GM13976 (cell line): ENCODE measurements at places on chromosomes 3 and 15.

DNA sequence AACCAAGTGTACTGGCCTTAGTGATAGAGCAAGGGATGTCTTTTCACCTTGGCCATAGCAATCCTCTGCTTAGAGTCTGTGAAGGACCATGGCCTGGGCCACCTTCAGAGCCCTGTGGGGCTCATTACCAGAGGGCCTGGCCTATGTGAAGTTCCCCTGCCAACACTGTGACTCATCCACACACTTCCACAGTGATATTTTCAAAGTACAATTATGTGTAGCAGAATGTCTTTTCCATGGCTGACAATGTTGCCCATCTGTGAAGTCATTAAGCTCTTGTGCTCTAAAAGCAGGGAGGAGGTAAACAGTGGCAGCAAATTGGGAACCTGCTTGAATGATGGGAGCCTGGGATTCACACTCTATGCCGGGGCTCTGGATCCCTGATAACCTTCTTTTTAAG is 12.2 kb upstream of the CACNA1D start:
- DNase-seq = no peak

DNA sequence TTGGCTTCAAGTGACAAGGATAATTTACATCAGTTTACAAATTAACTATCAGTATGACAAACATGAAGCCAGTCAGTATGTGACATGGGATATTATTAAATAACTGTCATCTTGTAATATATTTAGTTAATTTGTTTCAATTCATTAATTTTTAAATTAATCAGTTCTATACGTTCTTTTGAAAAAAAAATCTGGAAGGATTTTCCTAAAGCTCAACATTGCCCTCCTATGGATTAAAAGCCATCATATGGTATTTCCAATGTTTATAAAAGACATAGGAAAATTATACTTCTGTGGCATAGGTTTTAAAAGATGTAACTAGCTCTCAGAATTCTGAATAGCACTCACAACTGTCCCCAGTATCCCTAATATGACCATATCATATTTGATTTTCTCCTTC is 134.4 kb downstream of the PLOD2 start:
- DNase-seq = no peak

DNA sequence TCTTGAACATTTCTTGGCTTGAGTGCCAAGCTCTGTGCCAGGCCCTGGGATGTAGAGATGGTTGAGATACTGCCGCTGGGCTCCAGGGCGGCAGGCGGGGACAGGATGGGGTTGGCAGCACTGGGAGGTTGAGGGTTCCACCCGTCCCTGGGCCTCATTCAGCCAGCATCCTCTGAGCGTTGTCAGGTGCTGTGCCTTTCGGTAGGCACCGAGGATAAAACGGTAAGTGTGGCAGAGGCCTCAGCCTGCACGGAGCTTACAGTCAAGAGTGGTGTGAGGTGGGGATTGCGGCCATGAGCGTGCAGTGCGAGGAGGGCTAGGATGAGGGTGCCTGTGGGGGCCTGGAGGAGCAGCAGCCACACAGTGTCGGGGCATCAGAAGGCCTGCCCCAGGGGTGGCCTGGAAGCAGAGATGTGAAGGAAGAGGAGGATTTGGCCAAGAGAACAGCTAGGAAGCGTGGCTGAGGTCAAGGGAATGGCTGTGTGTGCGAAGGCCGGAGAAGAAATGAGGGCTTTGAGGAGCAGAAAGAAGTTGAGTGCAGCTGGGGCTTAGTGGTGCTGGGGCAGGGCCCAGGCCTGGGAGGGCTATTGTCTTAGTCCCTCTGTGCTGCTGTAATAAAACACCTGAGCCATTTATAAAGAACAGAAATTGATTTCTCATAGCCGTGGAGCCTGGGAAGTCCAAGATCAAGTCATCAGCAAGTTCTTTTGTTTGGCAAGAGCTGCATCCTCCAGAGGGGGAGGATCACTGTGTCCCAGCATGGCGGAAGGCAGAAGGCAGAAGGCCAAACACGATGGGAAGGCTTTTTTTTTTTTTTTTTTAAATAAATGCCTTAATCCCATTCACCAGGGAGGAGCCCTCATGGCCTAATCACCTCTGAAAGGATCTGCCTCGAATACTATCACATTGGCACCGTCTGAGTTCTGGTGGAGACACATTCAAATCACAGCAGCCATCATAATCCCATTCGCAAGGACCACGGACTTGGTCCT is 22.7 kb downstream of the CORO2B start:
- DNase-seq = no peak

DNA sequence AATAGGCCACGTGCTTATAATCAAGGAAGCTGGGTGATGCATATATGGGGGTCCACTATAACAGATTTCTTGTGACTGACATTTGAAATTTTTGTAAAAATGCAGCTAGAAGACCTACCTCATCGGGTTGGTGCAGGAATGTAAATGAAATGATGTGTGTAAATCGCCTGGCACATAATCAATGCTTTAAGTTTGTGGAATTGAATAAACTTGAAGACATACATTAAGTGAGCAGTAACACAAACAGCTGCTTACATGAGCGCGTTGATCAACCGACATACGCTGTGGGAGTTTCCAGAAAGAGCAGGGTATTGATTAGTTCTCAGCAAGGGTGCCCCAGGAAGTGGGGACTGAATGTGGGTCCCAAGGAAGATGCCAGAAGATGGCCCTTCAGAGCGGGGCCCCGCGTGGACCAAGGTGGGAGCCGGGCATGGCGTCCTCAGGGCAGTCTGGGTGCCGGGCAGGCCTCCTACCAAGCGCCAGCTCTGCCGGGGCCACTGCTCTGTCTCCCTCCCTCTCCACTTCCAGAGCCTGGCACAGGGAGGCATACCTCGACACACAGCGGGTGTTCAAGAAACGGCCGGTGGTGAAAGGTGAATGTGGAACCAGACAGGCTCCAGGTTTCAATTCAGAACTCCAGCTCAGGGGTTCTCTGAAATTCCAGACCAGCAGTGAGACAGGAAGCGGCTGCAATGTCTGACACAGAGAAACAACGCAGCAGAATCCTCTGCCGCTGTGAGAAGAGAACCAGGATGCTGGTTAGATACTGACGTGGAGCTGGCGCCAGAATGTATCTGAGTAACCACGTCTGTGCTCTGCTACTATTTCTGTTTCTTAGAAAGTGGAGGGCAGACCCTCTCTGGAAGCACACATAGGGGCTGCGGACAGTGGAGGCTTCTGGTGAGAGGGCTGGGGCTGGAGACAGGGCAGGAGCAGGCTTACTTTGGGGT is 12.6 kb downstream of the BFSP2 start:
- no peak for DNase-seq

DNA sequence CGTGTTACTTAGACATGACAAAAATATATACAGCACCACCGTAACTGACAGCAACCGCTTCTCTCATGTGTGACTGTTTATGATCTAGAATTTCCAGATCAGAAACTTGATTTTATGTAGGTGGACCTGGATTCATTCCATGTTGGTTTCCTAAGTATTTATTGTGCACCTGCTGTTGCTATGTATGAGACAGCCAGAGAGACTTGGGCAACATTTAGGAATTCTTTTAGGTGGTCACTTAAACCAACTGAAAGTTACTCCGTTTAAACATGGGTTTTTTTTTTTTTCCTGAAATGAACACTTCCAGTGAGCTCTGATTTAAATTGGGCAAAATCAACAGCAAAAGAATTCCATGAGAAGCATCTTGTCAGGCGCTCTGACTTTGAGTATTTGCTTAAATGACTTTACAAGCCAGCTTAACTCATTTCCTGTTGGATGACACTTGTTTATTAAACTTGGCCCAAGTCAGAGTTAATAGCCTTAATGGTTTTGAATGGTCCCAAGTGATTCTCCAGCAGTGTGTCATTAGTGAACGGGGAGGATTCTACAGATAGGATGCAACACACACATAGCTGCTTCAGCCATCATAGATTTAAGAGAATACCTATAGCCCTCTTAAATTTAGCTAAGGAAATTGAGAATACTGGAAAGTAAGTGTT is 31.8 kb downstream of the MITF start:
- DNase-seq = no peak

- peak; percentile 51 for DNase-seq
These were observed 84.8 kb downstream of the PPCDC start for GRCh38 chr15:75107908-75108838.

GRCh38 chr3:1072041-1072440 is 20.8 kb upstream of the CNTN6 start:
- DNase-seq = no peak

DNA sequence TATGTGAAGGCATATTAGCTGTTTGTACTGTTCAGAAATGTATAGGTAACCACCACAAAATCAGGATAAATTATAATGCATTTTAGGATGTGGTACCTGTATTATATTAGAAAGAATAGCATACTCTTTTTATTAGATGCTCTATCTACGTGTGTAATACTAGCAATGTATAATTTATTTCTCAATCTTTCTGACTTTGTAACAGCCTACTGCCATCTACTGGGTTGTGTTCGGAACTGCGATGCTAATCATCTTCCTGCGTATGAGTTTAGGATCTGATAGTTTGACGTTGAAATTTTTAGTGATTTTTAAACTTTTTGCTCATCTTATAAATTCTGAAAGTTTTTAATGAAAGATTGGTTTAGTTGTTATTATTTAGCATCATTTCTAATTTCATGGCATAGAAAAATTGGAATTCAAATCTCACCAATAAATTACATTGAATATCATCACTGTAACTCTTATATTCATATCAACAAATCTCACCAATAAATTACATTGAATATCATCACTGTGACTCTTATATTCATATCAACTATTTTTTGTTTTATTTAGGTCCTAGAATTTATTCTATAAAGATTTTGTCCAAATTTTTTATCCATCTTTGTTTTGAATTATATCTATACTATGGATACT is 322.7 kb upstream of the ZNF717 start:
- DNase-seq = peak; percentile 21

DNA sequence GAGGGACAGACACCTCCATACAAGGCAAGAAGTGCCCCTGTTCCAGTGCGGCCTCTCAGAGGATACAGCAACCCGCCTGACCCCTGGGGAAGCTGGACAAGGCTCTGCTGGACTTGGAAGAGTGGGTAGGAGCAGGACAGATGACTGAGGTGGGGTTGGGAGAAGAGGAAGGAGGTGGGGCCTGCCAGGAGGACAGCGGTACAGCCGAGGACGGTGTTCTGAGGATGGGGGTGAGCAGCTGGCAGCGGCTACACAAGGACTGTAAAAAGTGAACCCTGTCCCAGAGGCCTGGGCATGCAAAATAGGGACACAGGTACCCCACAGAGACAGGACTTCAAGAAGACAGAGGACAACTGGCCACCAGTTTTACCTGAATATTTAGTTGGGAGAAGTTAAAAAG is 23.5 kb upstream of the ELP6 start:
- DNase-seq = no peak
